ENCODE measurements at places on chromosomes 5 and 9.
A peak's percentile ranks its signal among the peaks of the same experiment; 100 is the strongest.

GRCh38 chr9:122900791-122901190 is 4.4 kb downstream of the RC3H2 start:
- DNase-seq = no peak

DNA sequence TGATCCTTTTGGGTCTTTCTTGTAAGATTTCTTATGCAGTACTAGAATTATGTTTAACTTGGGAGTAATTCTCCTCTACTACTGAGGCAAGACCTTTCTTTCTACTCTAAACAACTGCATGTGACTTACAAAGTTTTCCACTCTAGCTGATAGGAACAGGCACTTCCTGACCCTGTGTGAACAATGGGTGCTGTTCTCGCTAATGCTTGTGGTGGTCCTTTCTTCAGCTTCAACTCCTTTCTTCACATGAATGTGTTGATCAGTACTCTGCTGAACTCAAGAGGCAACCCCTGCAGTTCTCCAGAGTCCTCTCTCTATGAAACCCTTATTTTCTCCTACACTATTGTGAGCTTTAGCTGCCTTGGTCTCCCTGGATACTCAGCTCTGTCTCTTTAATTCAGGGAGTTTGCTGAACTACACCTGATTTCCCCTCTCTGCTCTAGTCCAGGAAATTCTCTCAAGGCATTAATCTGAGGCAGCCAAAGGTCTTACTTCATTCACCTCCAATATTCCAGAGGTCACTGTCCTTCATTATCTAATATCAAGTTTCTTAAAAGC is 484.6 kb upstream of the PIK3R1 start:
- no peak for DNase-seq

DNA sequence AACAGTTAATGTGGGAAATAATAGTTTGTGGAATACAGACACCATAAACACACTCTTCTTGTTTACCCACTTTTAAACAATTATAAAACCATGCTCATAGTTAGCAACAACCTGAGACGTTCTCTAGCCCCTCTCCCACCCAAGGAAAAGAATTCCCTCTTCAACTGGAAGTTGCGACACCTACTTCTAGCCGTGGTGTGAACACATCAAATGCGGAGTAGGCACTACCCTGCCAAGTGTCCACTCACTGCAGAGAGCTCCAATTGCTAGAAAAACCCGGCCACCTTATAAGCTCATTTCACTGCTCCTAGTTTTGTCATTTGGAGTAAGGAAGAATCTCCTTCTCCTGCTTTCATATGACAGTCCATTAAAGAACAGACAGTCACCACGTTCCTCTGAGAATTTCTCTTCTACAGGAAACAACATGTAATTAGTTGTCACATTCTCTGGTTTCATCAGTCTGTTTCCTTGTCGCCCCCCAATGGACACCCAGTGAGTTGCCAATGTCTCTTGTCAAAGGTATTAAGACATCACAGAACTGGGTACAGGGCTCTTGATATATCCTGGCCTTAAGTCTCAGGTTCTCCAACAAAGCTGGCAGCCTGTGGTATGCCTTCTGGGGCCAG is 47.3 kb downstream of the PRLR start:
- peak; percentile 25 for DNase-seq

GRCh38 chr9:122468735-122469134 is 9.0 kb downstream of the OR1J1 start:
- DNase-seq = no peak

DNA sequence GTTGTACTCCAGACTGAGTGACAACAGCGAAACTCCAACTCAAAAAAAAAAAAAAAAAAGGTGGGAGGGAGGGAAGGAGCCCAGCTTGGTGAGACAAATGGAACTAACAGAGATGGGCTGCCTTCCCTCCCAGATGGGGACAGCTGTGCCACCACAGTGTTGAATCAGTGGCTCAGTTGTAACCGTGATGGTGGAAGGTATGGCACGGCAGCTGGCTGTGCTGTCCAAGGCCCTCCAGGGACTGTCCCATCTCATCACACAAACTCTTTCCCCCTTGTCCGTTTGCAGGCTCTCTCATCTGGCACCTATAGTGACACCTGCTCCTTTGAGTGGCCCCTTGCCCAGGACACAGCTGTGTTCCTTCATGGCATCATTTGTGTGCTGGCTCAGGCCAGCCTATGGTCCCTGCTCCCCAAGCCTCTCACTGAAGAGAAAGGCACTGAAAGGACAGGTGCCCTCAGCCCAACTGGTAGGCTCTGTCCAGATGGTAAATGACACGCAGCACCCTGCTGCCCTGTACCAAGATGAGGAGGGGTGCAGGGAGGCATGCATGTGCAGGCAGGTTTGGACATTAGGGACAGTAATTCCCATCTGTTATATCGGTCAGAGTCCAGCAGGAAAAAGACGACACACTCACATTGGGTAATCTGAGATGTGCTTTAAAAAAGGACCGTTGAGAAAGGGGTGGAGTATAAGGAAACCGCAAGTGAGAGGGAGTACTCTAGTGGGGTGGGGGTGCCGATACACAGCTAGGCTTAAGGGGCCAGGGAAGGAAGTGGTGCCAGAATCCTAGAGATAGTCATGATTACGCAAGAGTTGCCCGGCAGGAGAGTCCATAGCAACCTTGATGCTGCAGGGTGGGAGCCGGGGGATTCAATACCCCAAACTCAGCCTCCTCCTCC is 4.3 kb downstream of the SMIM33 start:
- peak; percentile 97 for DNase-seq

- no peak for DNase-seq
These were observed 278.0 kb downstream of the CETN3 start for GRCh38 chr5:90131383-90132133.

DNA sequence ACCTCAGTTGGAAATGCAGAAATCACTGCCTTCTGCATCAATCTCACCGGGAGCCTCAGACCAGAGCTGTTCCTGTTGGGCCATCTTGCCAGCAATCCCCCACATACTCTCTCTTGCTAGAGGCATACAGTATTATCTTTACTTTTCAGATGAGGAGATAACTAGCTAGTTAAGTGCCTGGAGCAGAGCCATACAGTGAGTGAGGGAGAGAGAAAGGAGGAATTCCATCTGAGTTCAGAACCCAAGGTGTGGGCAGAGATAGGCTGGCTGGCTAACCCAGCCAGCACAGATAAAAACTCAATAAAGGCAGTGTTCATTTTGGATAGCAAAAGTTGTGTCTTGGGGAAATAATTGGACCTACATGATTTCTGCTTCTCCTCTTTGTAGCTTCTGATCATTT is 268.0 kb upstream of the KIF2A start:
- DNase-seq = no peak

DNA sequence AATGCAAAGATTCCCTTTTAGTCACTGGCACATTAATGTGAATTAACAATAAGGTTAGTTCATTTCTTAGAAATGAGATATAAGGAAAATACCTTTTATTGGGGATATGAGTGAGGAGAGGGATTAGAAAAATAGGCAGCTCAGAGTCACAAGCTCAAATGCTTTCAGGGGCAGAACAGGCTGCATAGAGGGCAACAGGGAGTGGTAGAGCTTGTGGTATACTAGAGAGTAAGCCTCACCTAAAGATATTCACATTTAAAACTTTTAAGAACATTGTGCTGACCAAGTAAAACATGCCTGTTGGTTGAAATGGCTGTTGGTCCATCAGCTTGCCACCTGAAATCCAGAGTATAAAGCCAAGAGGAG is 34.7 kb downstream of the ZNF474 start:
- DNase-seq = no peak

DNA sequence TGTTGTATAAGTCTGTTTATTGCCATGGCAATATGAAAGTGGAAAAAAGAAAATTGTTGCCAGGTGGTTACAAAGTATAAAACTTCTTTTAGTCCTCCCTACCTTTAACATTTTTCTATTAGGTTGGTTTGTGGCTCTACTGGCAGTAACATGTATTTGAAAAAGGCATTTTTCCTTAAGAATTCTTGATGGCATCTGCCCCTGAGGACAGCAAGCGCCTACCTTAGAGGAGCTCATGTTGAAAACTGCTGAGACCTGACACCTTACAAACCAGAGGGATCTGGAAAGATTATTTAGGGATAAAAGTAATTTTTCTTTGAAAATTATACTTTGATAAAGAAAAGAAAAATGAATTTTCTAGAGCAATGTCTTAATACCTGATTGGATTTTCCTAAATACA is 208.1 kb downstream of the CAVIN4 start:
- DNase-seq = no peak

DNA sequence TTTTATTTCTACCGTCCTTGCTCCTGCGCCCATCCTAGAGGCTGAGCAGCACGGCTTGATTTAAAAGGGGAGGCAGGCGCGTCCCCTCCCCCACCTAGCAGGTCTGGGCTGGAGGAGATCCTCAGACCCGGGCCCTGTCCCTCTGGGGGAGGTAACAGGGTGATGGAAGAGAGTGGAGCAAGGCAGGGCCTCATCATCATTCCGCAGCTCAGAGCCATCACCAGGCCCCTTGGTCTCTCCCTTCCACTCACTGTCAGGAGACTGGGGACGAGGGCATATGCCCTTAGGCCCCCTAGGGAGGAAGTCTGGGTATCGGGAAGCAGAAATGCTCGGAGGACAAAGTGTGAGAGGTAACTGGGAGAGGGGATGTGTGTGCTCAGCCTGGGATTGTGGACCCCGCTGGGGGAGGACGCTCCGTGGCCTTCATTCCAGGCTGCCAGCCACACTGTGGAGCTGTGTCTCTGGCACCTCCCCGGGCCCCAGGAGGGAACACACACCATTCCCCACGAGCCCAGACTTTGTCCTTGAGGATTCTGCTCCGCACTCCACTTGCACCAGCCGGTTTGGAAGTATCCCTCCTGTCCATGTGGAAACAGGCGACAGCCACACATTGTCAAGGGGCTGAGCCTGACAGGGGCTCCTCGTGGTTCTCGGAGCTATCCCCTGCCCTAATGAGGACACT is 761 bp downstream of the REEP2 start:
- DNase-seq = no peak

- DNase-seq = no peak
These were observed 146.3 kb downstream of the DMAC1 start for GRCh38 chr9:7653262-7653661.

DNA sequence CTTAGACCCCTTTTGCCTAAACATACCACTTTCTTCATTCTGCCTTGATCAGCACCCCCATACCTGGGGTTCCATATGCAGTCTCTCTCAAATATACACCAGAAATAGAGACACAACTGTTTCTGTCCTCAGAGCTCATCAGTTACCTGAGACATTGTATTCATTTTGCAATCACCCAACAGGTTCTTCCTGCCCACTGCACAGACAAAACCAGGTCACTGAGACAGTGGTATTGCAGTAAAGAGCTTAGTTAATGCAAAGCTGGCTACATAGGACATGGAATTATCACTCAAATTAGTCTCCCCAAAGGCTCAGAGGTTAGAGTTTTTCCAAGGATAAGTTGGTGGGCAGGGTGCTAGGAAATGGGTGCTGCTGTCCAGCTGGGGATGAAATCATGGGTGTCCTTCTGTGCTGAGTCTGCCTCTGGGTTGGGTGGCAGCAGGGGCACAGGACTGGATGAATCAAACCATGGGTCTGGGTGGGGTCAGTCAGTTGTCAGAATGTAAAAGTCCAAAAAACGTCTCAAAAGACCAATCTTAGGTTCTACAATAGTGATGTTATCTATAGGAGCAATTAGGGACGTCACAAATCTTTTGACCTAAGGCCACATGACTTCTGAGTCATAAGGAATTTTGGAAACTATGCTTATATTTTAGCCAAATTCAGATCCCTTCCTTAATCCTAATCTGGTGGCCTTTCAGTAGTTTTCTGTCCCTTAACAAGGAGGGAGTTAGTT is 41.0 kb downstream of the KCNV2 start:
- no peak for DNase-seq

DNA sequence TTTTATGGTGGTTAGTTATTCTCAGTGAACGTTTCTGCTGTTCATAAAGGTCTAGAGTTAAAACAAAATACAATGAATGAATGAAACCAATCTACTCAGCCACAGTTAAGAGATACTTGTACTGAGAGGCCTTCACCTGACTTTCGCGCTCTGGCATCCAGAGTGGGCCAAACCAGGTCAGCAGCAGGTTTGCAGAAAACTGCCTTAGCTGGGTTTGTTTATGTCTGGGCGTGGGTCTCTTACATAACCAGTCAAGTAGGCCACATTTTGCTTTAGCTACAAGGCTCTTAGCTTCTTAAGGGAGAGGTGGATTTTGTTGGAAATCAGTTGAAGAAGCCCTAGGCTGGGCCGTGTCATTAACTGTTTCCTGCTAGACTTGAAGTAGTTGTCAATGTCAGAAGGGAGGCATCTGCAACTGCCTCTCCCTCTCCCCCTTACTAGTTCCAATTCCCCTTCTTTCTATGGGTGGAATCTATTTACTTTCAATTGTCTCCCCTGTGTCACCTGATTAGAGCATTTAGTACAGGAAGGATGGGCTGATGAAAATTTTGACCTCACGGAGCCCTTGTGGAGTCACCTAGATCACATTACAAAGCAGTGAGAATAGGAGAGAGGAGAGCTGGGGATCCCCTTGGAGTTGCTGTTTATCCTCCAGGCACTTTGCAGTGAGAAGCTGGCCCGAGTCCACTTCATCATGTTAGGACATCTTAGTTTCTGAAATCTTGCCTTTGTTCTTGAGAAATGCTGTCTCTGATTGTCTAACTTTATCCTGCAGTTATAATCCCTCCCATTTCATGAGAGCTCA is 200.5 kb downstream of the ARHGEF28 start:
- no peak for DNase-seq

GRCh38 chr5:172505845-172506244 is 51.5 kb upstream of the SH3PXD2B start:
- no peak for DNase-seq

DNA sequence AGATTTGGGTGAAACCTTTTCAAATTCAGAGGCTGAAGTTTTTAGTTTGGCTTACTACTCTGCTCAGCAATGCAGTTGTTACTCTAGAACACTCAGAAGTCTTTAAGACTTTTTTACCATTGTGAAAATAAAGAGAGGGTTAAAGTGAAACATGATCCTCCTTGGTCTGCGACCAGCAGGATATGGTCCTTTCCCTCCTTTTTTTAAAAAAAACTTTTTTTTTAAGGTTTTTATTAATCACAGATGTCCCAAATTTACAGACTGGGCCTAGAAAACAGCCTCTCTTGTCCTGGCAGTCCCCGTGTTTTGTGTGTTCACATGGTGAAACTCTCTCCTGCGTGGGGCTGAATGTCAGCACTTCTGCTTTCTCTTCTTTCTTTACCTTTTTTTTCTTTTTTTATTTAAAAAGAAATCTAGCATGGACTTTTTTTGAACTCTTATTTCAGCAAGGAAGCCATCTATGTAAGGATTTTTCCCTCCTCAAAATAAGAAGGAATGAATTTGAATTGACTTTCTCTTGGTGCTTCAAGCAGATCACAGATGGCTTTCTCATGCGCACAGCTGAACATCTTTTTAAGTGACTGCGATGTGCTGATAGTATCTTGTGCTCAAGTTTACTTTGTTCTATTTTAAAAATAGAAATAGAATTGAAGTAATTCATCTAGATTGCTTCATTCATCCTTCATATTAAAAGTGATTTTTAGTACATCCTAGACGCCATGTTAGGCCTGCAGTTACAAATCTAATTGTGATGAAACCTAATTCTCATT is 128.7 kb upstream of the OTULINL start:
- DNase-seq = no peak

Data from NCI-H524 treated with DMSO at 0.1 percent for 48 hours (cell line).